Daoy (cell line): ENCODE measurements at places on chromosomes 7 and 10. TPM values are rescaled to one million over a fixed set of nuclear protein-coding genes. Genes with fewer than 3 reads are reported as not detected.

Gene TRIP6
- total RNA-seq: 203 and 238 TPM in 2 replicates

Gene MINPP1
- 34.6 and 42.7 TPM in 2 replicates for total RNA-seq

Gene OR2A5
- not detected in 2 replicates for total RNA-seq

- DNase-seq: no peak
Measured at GRCh38 chr7:9192969-9193368, 759.6 kb downstream of the NXPH1 start.

- DNase-seq: no peak
Measured at GRCh38 chr7:90946730-90947501, 317.3 kb upstream of the FZD1 start.

DNA sequence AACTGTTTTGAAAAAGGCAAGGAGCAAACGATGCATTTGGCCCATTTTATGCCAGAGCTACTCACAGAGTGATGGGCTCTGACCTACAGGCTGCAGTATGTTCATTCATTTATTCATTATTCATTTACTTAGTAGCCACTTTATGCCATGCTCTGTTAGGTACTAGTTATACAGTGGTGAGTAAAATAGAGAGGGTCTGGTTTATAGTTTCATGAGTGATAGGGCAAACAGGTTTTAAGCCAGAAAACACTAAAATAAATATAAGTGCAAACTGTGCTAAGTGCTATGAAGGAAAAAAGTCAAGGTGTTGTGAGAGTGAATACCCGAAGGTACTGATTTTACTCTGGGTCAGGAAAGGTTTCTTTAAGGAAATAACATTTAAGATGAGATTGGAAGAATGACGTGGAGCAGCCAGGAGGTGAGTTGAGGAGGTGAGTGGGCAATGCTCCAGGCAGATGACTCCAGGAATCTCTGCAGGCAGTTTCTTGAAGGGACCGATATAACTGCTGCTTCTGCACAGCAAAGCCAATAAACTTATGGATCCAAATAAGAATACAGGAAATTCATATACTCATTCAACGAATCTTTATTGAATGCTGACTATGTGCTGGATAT is 56.9 kb upstream of the FAM133B start:
- no peak for DNase-seq
